Fibroblast of villous mesenchyme (primary cell): ENCODE measurements at places on chromosomes 16 and 17.

DNA sequence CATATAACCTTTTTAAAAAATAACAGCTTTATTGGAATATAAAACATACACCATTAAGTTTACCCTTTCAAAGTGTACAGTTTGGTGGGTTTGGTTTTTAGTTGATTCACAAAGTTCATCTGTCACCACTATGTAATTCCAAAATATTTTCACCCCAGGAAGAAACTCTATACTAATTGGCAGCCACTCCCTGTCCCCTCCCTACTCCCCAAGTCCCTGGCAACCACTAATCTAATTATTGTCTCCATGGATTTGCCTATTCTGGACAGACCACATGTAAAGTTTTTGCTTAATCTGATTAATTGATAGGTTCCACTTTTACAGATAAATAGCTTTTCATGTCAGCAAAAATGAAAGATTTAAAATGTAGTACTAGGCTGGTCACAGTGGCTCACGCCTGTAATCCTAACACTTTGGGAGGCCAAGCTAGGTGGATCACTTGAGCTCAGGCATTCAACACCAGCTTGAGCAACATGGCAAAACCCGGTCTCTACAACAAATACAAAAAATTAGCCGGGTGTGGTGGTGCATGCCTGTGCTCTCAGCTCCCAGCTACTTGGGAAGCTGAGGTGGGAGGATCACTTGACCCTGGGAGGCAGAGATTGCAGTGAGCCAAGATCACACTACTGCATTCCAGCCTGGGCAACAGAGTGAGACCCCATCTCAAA lies 25.0 kb upstream of the MAPK3 start:
- DNase-seq = no peak

DNA sequence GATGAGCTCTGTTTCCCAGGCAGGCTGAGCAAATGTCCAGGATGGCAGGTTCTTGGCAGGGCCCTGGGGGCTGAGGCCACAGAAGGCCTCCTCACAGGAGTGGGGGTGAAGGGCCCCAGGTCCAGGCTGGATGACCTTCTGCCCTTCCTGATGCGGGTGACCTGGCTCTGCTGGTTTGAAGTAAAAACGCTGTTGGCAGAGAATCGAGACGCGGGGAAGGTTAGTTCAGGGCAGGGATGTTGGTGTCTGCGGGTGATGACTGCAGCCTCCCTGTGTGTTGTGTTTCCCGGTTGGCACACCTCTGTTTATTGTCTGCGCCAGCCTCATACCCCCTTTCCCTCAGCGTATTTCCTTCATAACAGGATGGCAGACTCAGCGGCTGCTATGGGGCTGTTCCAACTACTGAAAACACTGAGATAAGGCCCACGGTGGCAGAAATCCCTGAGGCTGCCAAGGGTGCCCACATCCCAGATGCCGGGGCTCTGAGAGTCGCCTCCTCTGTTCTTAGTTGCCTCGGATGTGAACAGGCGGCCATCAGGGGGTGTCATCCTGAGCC lies 104.6 kb downstream of the METRNL start:
- DNase-seq = no peak

GRCh38 chr16:84678541-84678940 lies 21.3 kb upstream of the USP10 start:
- no peak for DNase-seq

DNA sequence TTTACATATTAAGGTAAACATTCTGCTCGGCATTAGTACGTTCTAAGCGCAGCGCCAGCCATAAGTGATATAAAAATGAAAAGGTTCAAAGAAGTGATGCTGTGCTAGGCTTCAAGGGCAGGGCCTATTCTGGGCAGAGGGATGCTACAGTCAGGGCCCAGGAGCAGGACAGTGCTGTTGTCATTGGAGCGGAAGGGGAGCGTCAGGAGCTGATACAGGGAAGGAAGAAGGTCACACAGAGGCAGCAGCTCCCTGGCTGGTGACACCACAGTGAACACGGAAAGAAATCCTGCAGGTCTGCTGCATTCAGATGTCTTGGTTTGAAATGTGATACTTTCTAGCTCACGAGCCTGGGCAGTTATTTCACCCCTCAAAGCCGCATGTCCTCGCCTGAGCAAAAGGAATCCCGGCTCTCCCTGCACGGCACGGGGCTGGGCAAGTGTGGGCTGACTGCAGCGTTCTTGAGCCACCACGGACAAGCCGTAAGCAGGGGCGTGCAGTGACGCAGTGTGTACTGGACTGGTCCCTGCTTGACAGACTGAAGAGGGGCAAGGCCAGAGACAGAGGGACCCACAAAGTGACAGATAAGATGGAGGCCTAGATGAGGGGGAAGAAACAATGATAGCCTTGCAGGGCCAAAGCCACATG lies 41.1 kb downstream of the ZCCHC14 start:
- DNase-seq = no peak

DNA sequence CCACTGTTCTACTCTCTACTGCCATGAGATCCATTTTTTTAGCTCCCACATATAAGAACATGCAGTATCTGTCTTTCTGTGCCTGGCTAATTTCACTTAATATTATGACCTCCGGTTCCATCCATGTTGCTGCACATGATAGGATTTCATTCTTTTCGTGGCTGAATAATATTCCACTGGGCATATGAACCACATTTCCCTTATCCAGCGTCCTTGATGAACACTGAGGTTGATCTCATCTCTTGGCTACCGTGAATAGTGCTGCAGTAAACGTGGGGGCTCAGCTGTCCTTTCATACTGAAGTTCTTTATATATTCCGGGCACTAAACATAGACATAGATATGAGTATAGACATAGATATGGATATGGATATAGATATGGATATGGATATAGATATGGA lies 109.3 kb upstream of the TNRC6C start:
- DNase-seq = no peak

DNA sequence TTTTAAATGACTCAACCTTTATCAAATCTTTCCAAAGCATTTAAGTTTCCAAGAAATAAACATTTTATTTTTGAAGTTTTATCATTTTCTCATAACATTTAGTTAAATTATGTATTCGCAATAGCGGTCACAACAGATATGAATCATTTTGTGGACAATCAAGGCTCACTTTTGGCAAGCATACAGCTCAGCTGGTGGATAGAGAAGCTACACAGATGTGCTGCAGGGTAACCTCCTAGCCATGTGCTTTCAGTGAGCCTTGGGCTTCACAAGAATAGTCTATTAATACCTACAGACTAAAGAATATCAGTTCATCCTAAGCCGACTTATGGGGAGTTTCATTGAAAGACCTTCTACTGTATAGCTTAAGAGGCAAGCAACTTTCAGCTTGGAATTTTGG lies 144.8 kb downstream of the MRTFB start:
- DNase-seq = peak; percentile 24

- DNase-seq = no peak
Observed at GRCh38 chr16:57159447-57159846, 26.4 kb downstream of the PSME3IP1 start.

- no peak for DNase-seq
Observed at GRCh38 chr16:907361-907760, 63.4 kb downstream of the LMF1 start.

GRCh38 chr17:743139-743538 lies 8.9 kb downstream of the GEMIN4 start:
- no peak for DNase-seq

- no peak for DNase-seq
Observed at GRCh38 chr16:1887711-1888354, 15.9 kb upstream of the MEIOB start.

DNA sequence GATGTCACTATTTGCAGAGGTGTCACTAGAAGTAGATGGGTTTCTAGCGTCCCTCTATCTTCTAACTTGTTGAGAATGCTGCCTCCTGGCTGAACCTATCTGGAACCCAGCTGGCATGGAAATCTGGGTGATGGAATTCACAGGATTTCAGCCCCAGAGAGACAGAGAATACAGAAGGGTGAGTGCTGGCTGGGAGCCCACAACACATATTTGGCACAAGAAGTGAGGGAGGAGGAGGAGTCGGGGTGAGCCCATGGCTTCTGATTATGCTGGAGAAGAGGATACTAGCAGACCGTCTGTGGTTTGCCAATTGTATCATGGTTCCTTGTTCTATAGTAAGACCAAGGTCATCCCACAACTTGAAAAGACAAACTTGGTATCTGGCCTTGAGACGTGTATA lies 557.8 kb upstream of the SALL1 start:
- DNase-seq = no peak

- peak; percentile 80 for DNase-seq
Observed at GRCh38 chr17:81018044-81018802, 16.7 kb upstream of the BAIAP2 start.

- no peak for DNase-seq
Observed at GRCh38 chr17:66654764-66655163, 180.2 kb upstream of the CACNG5 start.

DNA sequence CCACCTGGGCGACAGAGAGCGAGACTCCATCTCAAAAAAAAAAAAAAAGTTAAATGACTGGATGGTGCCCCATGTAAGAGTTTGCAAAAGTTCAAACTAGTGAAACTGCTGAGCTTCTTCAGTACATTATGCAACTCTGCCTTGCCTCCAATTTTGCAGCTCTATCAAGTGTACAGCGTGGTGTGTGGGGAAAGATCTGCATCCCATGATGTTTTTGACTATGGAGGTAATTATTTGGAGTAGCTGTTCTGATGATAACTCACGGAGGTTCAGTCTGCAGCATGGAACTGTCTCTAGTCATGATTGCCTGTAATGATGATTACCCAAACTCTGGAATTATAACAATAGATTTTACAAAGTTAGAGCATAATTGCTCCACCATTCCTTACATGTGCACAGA lies 149.6 kb downstream of the PITPNC1 start:
- DNase-seq = no peak

- no peak for DNase-seq
Observed at GRCh38 chr16:57307365-57307764, 22.9 kb upstream of the PLLP start.
